ENCODE measurements at places on chromosomes 1 and 21.

DNA sequence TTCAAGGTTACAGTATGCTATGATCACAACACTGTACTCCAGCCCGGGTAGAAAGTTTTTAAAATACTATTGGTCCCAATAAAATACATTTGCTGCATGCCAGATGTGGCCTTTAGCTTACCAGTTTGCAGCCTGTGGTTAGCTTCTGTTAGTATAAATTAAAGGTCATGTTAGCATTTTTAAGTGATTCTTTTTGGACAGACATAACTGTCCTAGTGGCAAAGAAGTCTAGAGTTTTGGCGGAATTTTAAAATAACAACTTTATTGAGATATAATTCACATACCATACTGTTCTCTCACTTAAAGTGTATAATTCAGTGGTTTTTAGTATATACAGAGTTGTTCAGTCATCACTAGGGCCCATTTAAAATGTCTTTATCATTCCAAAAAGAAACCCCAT is 24.3 kb upstream of the TMEM39B start:
- DNase-seq: no peak

- DNase-seq: no peak
These were observed 403.9 kb downstream of the PCP4 start for GRCh38 chr21:40271164-40271563.

DNA sequence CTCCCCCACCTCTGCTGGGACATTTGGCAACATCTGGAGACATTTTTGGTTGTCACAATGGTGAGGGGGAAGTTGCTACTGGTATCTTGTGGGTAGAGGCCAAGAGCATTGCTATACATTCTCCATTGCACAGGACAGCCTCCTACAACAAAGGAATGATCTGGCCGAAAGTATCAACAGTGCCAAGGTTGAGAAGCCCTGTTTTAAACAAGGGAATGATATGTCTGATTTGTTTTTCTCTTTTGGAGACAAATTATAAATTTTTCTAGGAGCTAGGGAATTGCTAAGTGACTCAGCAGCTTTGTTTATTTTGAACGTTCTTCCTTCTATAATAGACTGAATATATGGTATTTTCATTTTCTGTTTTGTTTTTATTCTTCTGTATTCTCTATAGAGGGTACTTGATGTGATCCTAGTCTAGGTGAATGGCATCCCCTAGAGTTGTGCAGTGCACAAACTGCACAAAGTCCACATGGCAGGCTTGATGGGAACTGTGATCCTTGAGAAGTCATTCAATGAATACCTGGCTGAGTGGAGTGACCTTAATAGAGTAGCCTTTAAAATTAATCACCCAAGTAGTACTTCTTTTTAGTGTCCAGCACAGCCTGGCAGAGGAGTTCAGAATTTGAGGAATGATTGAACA is 288.6 kb upstream of the USP24 start:
- no peak for DNase-seq

- DNase-seq: no peak
These were observed 10.8 kb upstream of the ASCL5 start for GRCh38 chr1:201137579-201138310.

- no peak for DNase-seq
These were observed 104.8 kb downstream of the HLX start for GRCh38 chr1:220983877-220984635.

GRCh38 chr1:7006996-7007871 is 222.0 kb downstream of the CAMTA1 start:
- no peak for DNase-seq

DNA sequence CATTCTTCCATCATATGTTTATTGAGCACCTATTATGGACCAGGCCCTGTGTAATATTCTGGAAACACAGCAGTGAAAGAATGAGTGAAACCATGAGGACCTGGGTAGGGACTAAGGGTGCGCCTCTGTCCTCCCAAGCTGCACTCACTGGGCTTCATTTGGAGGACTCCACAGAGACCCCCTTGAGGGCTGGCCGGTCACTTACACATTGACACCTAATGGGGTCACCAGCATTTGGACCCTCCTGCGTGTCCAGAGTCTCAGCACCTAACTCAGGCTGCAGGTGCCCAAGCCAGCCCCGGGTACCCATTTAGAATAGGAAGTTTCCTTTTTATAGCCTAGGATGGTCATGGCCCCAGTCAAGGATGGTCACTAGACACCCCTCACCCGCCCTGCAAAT is 2.8 kb upstream of the FNDC5 start:
- DNase-seq: no peak

GRCh38 chr21:32949701-32950100 is 76.0 kb upstream of the OLIG2 start:
- DNase-seq: no peak

- DNase-seq: no peak
These were observed 603.3 kb downstream of the PTPRC start for GRCh38 chr1:199242147-199242546.

GRCh38 chr1:54643736-54644135 is 2.1 kb downstream of the MROH7 start:
- no peak for DNase-seq

DNA sequence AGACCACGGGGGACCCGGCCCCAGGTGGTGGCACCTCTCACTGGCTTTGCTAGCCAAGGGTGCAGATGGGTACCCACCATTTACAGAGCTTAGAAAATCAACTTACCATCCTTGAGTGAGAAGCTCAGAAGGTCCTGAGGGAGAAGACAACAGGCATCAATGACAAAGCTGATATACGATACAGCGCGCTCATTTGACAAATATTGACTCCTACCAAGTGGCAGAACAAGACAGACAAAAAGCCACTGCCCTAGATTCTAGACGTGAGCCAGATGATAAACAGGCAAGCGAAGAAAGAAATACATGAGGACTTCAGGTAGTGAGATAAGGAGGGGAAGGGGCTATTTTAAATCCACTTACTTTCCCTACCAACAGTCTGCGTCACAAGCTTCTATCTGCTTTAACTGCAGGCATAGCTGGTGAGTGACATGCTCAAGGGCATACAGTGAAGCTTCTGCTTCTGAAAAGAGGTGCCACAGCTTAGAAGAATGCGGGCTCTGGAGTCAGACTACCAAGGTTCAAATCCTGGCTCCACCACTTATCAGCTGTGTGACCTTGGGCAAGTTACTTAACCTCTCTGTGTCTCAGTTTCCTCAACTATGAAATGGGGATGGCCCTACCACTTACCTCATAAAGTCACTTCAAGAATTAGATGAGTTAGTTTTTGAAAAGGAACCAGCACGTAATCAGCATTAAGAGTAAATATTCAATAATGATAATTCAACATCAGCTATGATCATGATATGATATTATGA is 29.1 kb downstream of the TMCO4 start:
- DNase-seq: no peak

- DNase-seq: no peak
These were observed 56.8 kb downstream of the SLC30A10 start for GRCh38 chr1:219871427-219872057.

GRCh38 chr1:234169161-234169849 is 204.0 kb upstream of the COA6 start:
- no peak for DNase-seq

DNA sequence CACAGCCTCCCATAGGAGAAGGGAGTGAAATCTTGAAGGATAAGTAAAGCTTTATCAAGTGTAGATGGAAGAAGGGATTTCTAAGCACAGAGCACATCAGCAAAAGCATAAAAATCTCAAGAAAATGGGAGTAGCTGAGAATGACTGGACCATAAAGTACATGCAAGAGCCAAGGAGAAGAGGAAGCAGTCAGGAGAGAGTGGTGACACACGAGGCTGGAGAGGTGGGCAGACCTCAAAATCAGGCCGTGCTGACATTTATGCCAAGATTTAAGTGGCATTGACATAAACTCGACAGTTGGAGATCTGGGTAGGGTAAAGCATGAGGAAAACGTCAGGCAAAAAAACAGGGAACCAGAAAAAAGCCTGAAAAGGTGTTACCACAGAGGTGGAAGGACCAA is 62.3 kb downstream of the GFI1 start:
- no peak for DNase-seq

DNA sequence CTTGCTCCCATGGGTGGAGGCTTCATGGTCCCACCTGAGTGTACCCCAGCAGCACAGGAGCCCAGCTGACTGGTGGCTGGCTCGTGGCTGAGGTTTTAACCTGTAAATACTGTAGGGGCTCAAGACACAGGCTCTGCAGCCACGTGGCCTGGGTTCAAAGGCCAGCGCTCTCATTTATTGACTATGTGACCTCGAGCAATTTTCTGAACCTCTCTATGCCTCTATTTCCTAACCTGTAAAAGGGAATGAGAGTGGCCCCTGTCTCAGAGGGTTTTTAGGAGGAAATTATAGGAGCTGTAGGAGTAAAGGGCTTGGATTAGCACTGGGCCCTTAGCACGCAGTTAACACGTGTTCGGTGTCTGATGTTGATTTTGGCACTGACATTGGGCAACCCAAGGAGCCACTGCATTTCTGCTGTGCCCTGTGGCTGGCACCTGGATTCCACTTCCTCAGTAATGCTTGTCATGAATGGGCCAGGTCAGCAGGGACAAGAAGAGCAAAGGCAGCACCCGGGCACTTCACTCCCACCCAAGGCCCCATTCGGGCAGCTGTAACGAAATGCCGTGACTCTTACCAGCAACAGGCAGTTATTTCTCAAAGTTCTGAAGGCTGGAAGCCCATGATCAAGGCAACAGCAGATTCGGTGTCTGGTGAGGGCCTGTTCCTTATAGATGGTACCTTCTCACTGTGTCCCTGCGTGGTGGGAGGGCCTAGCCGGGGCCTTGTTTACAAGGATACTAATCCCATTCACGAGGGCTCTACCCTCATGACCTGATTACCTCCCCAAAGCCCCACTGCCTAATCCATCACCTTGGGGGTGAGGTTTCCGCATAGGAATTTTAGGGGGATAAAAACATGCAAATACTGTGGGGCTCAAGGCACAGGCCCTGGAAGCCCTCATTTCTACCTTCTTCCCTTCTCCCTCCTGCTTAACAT is 25.2 kb downstream of the ARHGEF10L start:
- no peak for DNase-seq

DNA sequence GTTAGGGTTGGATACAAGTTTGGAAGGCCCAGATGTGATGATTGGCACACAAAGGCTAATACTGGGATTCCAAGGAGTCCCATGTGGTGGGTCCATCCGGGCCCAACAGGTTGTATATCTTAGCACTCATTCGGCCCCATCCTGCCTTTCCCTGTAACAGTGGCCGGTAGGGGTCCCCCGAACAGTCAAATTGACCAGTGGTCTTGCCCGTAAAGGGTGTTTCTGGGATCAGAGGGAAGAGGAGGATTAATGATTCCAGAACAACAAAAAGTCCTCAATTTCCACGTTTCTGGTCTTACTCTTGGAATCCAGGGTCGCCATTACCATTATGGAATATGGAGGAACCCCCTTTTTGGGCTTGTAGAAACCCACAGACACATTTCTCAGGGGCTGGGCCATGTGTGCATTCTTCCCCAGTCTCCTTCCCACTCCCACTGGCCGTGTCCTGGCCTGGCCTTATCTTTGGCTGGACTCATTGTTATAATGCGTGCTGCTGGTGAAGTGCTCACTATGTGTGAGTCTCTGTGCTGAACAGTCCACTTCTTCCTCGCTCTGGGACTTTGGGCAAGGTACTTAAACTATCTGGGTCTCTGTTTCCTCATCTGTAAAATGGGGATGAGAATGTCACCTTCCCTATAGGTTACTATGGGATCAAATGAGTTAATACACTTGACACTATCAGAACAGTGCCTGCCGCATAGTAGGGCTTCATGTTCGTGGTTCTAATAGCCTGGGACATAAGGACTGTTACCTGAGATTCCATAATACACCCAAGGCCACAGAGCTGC is 161.8 kb downstream of the DYRK1A start:
- DNase-seq: no peak

- DNase-seq: no peak
These were observed 40.9 kb upstream of the DAB1 start for GRCh38 chr1:57464756-57465155.

DNA sequence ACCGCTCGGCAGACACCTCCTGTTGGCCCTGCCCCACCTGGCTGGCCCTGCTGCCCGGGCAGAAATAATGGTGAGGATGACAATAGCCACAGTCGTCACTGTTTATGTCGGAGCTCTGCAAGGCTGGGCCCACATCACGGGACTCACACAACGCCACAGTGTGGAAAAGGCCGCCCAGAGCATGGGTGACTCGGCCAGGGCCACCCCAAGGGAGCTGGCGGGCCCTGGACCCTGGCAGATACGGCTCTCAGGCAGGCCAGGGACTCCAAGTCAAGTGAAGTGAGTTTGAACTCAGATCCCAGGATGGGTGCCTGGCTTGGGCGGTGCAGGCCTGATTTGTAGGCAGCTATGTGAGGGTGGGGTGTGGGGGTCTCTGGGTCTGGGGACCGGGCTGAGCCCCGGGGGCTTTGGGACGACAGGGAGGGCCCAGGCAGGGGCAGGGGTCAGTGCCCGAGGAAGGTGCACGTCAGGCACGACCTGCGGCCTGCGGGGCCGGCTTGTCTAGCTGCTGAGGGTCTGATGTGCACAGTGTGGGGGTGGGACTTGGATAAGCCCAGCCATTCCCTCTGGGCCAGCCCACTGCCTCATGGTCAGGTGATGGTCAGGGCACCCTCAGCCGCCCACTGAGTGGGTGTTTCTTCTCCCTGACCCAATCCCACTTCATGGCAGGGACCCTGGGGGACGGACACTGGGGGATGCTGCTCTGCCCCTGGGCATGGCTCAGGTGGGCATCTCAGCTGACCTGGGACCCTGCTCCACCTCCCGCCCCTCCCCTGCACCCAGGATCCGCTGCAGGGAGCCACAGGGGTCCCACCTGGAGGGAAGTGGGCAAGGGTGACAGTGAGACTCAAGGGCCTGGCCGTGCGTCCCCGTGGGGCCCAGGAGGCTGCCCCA is 1.0 kb downstream of the RNF223 start:
- no peak for DNase-seq

DNA sequence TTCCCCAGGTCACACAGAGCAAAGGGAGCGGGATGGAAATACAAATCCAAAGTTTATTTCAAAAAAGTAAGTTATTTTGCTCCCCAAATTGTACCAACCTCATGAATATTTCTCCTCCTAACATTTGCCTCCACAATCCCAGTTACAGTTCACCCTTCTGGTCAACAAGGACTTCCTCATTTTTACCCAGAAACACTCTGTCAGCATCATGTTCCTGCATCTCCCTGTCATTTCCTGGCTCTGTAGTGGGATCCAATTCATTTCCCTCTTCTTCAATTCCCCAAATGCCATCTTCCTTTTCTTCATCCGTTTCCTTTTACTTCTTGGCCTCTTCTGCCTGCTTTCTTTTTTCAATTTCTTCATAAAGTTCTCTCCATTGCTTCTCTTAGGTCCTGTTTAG is 32.0 kb upstream of the EPS15 start:
- DNase-seq: no peak

DNA sequence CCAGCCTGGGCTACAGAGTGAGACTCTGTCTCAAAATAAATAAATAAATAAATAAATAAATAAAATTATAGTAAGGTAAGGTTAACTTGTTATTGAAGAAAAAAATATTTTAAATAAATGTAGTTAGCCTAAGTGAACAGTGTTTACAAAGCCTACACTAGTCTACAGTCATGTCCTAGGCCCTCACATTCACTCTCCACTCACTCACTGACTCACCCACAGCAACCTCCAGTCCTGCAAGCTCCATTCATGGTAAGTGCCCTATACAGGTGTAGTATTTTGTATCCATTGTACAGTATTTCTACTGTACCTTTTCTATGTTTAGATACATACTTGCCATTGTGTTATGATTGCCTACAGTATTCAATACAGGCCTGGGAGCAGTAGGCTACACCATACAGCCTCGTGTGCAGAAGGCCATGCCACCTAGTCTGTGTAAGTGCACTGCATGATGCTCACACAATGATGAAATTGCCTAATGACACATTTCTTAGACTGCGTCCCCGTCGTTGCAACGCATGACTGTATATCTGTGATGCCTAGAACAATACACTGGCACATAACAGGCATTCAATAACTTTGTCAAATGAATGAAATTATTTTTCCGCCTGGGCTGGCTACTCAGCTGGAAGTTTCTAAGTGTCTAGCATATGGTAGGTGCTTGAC is 14.8 kb downstream of the KCNN3 start:
- DNase-seq: no peak
